ENCODE measurements at places on chromosomes 13 and 19. TPM values are rescaled to one million over a fixed set of nuclear protein-coding genes. Genes with fewer than 3 reads are reported as not detected.

- no peak for DNase-seq
Measured at GRCh38 chr19:18319591-18320135, 3.2 kb downstream of the LSM4 start.

- no peak for DNase-seq
Measured at GRCh38 chr13:20475927-20476691, 49.5 kb downstream of the CRYL1 start.

DNA sequence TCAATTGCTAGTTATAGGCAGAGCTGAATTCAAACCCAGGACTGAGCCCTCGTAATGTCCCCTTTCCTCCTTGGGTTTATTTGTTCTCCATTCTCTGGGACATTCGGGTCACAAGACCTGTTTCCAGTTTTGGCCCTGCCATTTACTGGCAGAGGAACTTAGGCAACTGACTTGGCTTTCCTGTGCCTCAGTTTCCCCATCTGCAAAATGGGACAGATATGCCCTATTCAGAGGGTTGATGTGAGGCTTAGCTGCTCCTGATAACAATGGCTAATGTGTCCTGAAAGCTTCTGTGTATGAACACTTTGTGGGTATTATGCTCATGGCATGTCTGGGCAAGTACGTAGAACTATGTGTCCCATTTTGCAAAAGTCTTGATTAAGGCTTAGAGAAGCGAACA lies 996 bp downstream of the ZNF524 start:
- no peak for DNase-seq

Gene CEACAM20
- not detected for total RNA-seq

Gene HPN
- 0.73 TPM for total RNA-seq

All from ureter (tissue), 1 donor.